SW480 (cell line): ENCODE measurements at places on chromosomes 3 and 15.

GRCh38 chr15:98312913-98313312 is 335.4 kb upstream of the IGF1R start:
- no peak for DNase-seq

DNA sequence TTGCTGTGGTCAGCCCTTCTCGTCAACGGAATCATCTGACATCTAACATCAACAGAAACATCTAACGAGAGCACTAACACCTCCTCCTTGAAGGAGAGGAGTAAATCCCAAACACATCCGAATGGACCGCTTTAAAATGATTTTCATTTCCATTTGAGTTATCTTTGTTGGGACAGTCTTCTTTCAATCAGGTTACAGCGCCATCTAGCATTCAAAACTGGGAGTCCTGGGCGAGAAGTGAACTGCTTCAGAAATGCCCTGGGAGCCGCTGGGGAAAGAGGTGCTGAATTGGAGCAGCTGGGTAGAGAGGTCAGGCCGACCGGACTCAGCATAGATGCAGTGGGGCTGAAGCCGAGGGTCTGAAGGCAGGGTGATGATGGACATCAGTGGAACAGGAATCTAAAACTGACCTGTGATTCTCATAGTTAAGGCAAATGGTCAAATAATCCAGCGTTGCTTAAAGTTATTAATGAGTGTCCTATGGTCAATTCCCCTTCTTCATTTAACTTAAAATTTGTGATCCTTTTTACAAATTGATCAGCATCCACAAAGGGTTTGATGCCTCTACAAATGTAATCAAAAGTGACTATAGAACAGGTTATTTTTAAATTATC is 170.0 kb upstream of the NDN start:
- DNase-seq = peak; percentile 30

DNA sequence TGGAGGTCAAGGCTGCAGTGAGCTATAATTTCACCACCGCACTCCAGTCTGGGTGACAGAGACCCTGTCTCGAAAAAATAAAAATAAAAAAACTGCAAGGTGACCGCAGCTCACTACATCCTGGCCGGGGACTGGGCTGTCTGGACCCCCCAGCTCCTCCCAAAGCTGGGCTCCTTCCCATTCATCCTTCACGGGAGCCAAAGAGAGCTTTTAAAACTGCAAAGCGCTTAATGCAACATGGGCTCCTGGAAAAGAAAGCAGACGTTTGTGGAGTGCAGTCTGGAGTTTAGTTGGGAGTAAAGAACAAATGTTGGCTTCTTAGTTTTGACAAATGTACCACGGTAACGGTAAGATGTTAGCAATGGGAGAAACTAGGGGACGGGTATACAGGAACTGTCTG is 12.1 kb downstream of the PLXND1 start:
- no peak for DNase-seq

DNA sequence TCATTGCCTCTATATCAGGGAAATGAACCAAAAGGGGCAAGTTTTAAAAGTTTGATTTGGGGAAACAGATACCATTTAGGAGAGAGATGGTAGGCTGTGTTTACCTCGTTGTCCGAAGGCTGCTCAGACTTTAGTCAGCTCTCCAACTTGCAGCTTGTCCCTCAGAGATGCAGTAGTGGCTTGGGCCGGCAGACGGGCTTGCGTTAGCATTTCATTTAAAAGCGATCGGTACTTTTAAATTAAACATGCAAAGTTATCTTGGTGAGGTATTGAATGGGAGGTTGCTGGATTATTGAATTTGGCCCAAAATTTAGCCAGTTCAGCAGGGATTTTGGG is 26.2 kb downstream of the EEFSEC start:
- no peak for DNase-seq

- DNase-seq = no peak
These were observed 40.2 kb downstream of the EPHB3 start for GRCh38 chr3:184601576-184602371.
